ENCODE measurements at places on chromosomes 2 and 18.

- no peak for DNase-seq
Measured at GRCh38 chr2:75208738-75209137, 9.4 kb upstream of the TACR1 start.

GRCh38 chr2:238518821-238519186 is 92.1 kb downstream of the ASB1 start:
- no peak for DNase-seq

GRCh38 chr2:239767021-239767905 is 257.9 kb downstream of the NDUFA10 start:
- no peak for DNase-seq

DNA sequence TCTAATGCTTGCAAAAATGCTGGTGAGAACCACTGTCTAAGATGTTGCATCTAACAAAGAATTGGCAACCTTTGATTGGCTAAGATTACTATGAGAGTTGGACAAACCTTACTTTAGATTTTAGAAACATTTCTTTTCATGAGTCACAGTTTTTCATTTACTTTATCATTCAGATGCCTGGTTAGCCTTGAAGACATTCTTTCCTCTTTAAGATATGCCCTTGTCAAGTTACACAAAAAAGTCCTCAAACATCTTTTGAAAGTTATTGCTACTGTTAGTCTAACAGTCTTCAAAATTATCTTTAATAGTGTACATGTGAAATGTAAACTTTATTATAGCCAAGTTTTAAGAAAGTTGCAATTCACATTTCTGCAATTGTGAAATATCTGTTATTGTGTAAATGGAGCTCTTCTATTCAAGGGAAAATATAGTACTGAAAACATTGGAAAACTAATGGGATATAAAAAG is 276.3 kb downstream of the RND3 start:
- no peak for DNase-seq

- DNase-seq = no peak
Measured at GRCh38 chr18:9960258-9960904, 46.6 kb downstream of the VAPA start.

GRCh38 chr2:240745962-240746361 is 54.3 kb downstream of the AQP12A start:
- DNase-seq = no peak

GRCh38 chr2:144137705-144138428 is 382.1 kb downstream of the ZEB2 start:
- no peak for DNase-seq

- DNase-seq = no peak
Measured at GRCh38 chr2:241617431-241618154, 19.4 kb downstream of the THAP4 start.

GRCh38 chr2:74959106-74959751 is 786 bp downstream of the POLE4 start:
- no peak for DNase-seq

GRCh38 chr2:151758744-151759143 is 24.5 kb upstream of the NEB start:
- no peak for DNase-seq

GRCh38 chr2:96872591-96873349 is 2.9 kb upstream of the SEMA4C start:
- DNase-seq = no peak

GRCh38 chr18:38923126-38923525 is 1357.5 kb upstream of the CELF4 start:
- DNase-seq = no peak

DNA sequence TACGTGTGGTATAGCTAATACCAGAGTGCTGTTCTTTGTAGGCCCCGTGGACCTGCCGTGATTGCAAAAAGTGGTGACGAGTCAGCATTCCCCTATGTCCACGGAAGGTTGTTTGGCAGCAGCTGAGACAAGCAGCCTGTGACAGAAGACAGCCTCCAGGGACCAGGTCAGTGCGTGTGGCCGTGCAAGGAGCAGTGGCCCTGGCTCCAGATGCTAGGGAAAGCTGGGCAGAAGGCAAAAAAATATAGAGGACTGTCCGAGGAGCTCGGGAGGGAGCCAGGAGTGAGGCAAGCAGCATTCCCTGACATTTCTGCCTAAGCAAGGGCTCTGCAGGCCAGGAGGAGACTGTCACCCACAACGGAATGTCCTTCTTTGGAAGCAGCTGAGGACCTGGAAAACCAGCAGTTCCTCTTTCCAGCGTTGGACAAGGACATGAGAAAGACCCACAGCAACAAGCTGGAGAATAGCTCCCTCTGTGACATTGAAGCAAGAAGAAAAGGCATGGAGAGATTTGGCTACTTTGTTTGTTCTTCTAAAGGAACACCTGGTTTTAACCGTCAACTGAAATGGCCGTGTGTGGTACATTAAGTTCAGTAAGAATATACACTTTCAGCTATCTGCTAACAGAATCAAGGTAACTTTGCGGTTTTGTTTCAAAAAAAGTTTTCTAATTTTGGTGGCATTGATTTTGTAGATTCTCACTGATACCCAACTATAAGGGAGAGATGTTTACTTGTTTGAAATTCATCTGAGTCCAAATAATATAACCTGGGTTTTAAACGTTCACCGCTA is 58.3 kb downstream of the NPAS2 start:
- no peak for DNase-seq

DNA sequence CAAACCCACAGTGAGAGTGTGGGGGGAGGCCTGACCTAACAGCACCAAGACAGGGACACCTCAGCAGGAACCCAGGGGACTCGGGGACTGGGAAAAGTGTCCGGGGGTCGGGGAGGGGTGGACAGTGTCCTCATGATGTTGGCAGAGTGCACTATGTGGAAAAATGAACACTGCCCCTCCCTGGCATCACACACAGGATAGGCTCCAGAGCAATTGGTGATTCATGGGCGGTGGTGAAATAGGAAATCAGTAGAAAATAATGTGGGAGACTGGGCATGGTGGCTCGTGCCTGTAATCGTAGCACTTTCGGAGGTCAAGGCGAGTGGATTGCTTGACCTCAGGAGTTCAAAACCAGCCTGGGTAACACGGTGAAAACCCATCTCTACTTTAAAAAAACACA is 3.6 kb upstream of the ANO7 start:
- DNase-seq = no peak
